ENCODE measurements at places on chromosomes 12 and 14.

GRCh38 chr12:111816065-111816615 is 25.9 kb upstream of the MAPKAPK5 start:
- DNase-seq = no peak

DNA sequence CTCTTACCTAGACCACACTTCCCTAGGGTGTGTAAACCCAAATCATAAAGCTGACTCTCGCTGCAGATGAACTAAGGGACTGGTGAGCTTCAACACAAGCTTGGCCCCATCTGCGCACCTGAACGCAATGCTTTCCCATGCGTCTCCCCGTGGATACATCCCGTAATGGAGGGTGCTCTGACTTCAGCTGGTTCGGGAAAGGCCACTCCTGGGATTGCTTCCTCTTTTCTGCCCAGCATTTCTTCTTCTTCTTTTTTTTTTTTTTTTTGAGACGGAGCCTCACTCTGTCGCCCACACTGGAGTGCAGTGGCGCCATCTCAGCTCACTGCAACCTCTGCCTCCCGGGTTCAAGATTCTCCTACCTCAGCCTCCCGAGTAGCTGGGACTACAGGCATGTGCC is 27.7 kb upstream of the ETFBKMT start:
- DNase-seq = no peak

GRCh38 chr12:52975204-52975603 is 26.3 kb downstream of the KRT18 start:
- DNase-seq = no peak

DNA sequence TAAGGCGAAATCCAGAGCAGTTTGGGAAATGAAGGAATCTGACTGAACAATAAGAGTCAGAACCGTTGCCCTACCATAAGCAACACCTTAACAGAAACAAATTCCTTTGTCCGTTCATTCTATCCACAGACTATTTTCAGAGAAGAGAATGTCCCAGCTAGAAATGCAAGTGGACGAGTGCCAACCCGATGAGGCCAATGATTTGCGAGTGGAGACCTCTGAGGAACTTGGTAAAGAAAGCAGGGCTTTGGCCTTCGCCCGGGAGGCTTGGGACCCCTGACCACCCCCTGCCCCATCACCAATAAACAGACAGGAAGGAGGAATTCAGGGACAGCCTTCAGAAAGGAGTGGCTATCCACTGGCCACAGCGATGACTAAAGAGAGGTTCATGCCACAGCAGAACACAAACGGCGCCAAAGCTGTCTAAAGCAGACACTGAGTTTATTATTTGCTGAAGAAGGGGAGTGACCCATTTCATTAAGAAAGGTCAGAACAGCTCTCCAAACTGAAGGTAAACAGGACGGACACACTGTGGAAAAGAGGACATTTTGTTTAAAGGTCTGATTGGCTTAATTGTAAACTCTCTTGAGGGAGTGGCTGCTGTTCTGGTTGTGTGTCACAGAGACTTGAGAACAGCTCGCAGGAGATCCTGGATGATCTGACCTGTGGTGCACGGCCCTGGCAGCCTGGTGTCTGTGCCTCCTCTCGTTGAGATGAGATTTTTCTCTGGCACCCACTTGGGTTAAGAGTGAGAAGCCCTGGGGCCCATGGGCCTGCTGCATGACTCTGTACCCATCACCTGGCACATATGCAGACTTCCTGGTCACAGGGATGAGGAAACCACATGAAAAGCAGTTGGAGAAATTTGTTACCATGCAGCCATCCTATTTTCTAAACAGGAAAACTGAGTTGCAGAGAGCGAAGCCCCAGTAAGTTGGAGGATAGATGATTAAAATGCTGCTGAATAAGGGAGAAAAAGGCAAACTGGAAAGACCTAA is 142.0 kb upstream of the PZP start:
- DNase-seq = no peak

DNA sequence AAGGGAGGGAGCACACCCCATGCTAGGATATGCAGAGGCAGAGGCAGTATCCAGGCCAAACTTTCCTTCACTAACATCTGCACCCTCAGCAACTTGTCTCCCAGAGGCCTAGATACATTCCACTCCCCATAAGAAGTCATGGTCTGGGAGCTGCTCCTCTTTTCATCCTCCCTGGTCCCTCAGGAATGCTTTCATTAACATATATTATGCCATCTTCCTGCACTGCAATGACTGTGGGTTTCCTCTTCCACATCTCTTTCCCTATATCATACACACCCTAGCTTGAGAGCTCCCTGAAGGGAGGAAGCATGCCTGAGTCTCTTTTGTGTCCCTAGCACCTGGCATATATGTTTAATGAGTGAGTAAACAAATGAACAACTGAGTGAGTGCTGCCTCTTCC is 8.6 kb downstream of the DDN start:
- no peak for DNase-seq

GRCh38 chr12:118781692-118782091 is 199.6 kb upstream of the SRRM4 start:
- no peak for DNase-seq

- DNase-seq = no peak
Measured at GRCh38 chr14:49915085-49915484, 22.2 kb downstream of the ARF6 start.

- no peak for DNase-seq
Measured at GRCh38 chr12:125159702-125160101, 94.5 kb downstream of the AACS start.

DNA sequence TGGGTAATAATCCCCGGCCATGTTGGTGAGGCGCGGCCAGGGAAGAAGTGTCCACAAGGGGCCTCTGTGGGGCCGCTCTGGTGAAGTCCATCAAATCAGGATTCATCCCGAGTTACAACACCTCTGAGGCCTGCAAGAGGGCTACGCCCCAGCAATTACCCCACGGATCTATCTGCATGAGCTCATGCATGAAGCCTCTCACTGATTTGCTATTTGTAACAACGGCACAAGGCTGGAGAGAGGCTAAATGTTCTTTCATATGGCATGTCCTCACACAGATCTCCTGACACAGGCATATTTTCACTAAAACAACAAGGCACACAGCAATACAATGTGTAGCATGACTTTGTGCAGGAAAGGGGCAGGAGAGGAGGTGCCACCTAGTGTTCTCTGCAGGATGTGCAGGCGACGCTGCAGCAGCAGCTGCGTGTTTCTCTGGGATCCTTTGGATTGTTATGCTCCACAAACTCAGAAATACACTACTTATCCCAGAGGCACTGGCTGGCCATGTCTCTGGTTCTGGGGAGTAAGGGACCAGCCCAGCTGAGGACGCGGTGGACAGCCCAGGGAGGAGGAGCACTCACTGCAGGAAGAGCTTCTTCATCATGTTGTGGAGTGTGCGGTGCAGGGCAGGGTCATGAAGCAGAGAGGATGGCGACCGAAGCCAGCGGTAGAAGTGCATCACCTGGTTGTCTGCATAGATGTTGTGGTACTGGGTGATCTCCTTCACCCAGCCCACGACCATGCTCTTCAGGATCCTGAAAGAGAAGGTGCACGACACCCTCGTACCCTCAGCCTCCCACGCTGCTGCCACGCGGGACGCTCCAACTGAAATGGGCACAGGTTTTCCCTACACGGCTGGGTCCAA is 20.2 kb downstream of the P2RX2 start:
- DNase-seq = no peak

- DNase-seq = no peak
Measured at GRCh38 chr12:54579258-54579657, 9.2 kb downstream of the PPP1R1A start.

DNA sequence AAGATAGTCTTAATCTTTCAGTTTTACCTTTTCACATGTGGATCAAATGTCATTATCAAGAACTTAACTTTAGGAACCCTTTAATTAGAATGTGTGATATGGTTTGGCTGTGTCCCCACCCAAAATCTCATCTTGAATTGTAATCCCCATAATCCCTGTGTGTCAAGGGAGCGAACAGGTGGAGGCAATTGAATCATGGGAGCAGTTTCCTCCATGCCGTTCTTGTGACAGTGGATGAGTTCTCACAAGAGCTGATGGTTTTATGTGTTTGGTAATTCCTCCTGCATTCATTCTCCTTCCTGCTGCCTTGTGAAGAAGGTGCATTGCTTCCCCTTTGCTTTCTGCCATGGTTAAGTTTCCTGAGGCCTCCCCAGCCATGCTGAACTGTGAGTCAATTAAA is 160.6 kb downstream of the MON2 start:
- no peak for DNase-seq

GRCh38 chr14:94904636-94905035 is 134.7 kb upstream of the GSC start:
- no peak for DNase-seq

DNA sequence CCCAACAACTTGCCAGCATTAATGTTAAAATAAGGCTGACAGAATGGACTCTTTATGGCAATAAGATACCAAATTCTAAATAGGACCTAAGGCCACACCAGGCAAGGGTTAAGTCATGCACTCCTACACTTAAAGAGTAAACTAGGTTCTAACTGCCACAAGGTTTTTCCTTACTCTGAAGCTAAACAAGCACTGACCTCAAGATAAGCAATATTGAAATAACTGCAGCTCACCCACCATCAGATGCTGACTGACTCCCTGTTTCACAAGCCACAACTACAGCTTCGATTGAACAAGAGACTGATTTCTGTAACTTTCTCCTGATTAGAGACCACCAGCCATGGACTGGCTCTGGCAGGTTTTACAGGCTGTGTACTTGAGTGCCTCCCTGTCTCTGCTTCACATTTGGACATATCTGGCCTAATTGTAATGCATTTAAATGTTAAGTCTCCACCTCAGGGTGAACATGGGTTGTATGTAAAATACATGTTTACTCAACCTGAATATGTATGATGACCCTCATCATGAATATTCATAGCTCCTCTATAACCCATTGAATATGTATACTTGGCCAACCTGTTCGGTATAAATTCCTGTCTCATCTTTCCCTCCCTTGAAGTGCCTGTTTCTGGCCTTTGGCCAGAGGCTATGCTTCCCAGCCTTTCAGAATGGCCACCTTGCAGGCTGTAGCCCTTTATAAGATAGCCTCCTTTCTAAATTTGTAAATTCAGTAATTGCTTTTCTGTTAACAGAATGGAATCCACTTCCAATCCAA is 70.5 kb upstream of the DAAM1 start:
- DNase-seq = no peak

DNA sequence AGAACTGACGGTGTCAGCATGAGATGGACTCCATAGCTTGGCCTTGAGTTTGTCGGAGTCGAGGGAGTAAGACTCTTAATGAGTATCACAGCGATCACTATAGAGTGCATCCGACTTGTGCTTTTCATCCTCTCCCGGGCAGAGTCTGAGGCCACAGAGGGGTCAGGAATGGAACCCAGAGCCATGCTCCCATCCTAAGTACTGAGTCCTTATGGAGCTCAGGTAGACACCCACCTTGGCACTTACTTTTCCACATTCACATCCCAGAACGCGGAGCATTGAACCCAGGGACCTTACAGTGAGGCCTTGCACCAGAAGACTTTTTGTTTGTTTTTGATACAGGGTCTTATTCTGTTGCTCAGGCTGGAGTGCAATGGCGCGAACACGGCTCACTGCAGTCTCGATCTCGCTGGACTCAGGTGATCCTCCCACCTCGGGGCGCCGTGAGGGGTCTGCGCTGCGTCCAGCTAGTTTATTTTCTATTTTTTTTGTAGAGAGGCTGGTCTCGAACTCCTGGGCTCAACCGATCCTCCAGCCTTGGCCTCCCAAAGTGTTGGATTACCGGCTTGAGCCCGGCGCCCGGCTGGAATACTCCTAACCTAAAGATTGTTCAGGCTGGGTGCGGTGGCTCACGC is 719 bp upstream of the SRSF9 start:
- DNase-seq = no peak

DNA sequence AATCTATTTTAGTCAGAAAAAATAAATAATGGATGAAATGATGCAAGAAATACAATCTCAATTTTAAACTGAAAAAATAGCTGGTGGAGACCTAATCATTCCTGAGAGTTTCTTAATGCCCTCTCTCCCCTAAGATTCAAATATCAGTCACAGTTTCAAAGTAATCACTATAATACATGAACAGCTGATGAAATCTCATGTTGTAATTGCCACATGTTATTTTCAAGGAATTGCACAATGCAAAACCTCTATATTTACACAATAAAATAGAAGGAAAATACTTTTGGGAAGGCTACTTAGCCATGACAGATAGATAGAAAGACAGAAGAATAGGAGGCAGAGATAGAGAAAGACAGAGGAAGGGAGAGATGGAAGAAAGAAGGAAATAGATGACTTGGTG is 18.2 kb downstream of the IFNG-AS1 start:
- DNase-seq = no peak

DNA sequence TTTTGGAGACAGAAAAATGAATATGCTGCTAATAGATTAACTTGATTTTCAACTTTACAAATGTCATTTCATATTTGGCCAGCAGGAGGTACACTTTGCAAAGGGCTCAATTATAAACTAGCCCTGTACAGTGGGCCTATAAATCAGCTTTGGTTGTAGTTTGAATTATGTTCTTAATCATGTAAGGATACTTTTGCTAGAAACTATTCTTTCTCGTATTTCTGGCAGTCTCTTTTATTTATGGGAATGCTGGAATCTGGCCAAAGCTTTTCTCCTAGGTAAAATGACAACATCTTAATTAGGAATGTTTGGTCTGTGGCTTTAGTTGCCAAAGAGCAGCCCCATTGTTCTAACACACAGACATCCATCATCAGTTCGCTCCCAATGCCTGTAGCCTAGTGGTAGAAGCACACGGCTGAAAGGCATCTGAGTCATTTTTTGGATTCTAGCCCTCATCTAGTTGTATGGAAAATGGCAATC is 1322.3 kb upstream of the SEL1L start:
- DNase-seq = no peak

DNA sequence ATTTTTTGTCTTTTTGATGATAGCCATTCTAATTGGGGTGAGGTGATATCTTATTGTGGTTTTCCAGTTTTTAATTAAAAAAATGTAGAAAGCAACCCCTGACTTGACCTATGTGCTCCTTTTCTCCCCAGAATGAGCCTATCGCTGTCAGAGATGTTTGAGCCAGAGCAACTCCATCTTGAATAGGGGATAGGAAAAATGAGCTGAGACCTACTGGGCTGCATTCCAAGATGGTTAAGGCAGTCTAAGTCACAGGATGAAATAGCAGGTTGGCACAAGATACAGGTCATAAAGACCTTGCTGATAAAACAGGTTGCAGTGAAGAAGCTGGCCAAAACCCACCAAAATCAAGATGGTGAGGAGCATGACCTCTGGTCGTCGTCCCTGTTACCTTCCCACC is 13.8 kb downstream of the ERP27 start:
- DNase-seq = no peak

DNA sequence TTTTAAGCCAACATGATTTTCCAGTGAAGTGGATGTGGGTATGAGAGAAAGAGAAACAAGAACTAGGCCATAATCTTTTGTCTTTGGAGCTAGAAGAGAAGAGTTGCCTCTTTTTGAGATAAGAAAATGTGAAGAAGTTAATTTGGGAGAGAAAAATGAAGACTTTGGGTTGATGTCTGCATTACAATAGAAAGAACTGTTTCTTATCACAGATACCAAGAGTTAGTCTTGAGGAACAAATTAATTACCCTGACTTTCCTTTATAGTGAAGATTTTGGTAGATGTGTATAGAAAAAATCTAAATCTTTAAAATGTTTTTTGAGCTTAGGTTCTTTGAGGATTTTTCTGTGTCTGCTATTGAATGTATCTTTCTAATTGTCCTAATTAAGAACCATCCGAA is 4.2 kb downstream of the A2M start:
- no peak for DNase-seq

- no peak for DNase-seq
Measured at GRCh38 chr14:102949062-102949800, 26.8 kb downstream of the AMN start.

Data from stimulated activated CD4-positive, alpha-beta T cell treated with anti-CD3 and anti-CD28 coated beads, Interleukin-15, amount 100 ng/mL, for 1 hour (primary cell).